ENCODE measurements at places on chromosomes 1 and 21.

- DNase-seq: no peak
These were observed 199.5 kb downstream of the AGBL4 start for GRCh38 chr1:49824261-49824660.

- DNase-seq: peak; percentile 73
These were observed 36.6 kb downstream of the ITPKB start for GRCh38 chr1:226702318-226702956.

GRCh38 chr1:80891871-80892270, 908.9 kb upstream of the ADGRL2 start:
- DNase-seq: no peak

- peak; percentile 65 for DNase-seq
These were observed 35.9 kb upstream of the PTGFRN start for GRCh38 chr1:116873680-116874271.

- peak; percentile 69 for DNase-seq
These were observed 378.9 kb upstream of the RUNX1 start for GRCh38 chr21:35428001-35428320.

DNA sequence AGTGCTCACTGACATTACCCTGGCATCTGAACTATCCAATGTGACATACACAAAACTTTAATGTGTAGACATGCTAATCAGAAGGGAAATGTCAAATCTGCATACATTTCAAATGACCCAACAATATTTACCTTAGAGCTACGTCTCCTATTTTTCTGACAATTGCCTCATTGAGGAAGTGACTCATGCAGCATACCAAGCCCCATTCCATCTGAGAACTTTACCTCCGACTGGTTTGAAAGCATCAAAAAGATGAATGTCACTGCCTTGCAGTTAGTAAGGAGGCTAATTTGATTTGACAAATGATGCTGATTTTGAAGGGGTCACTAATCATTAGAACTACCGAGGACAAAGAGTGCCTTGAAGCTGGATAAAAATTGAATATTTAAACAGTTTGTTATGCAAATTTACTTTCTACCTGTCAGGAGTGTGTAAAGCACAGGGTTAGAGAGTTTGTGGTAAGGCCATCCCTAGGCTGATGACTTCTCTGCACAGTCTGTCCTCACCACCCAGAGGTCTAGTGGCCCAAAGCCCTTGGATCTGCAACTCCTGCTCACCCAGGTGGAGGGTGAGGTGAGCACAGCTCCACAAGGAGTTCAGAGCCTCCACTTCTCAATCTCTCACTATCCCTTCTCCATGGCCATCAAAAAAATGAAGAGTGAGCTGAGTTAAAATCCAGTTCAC, 500.3 kb upstream of the C1orf87 start:
- DNase-seq: peak; percentile 27

DNA sequence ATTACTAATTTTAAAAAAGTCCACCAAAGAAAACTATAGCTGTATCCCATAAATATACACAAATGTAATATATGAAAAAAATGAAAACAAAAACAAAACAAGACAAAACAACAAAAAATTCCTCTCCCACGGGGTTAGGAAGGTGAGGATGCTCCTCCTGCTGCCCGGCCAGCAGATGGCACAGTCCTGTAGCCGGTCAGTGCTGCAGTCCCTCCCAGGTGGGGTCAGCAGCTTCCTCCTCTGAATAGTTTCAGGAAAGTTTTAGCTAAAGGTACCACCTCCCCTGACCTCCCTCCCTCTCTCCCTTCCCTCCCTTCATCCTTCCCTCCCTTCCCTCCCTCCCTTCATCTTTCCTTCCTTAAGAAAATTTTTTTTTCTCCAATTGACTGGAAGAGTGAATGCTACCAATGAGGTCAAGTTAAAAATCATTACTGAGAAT, 67.8 kb upstream of the BCL10 start:
- DNase-seq: peak; percentile 73

DNA sequence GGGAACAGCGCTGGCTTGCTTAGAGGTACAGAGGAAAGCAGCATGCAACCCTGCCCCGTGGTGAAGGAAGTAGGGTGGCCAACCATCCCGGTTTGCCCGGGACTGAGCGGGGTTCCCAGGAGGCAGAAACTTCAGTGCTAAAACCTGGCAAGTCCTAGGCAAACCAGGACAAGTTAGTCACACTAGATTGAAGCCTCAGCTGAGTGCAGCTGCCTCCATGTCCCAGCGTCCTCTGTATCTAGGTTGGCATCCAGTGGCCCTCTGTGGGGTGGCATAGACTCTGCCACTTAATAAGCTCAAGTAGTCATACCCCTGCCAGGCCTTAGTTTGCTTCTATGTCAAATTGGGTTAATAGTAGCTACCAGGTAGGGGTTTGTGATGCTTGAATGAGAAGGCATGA, 67.1 kb downstream of the ATP2B4 start:
- peak; percentile 32 for DNase-seq

DNA sequence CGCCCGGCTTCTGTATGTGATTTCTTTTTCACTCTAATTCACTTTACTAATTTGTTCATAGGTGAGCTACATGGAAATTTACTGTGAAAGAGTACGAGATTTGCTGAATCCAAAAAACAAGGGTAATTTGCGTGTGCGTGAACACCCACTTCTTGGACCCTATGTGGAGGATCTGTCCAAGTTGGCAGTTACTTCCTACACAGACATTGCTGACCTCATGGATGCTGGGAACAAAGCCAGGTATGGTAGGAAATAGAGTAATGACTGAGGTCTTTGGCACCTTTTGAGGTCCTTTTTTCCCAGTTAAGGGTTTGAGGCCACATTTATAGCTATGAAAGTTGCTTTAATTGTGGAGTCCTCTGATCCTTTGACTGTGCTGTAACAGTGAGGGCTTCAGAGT, 56.9 kb downstream of the KIF1B start:
- peak; percentile 55 for DNase-seq

DNA sequence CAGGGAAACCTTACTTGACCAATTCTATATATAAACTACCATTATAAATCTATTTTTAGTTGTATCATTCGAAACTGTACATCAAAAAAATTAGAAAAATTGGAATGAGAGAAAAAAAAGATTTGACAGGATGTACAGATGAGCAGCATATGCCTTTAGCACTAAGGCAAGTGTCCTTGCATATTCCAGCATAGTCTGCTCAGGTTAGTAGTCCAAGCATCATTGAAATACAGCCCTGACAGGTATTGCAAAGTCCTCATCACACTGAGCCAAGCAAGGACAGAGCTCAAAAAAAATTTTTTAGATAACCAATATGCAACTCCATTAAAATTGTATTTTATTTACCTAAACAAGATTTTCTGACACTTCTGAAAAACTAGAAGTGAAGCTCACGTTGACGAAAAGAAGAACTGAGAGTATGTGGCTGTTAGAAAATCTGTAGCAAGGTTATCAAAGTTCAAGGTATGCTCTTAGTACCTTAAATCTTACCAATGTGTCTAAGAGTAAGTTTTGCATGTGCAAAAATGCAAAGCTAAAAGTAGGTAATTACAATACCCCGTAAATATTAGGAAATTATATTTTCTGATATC, 465.6 kb upstream of the ADGRL4 start:
- no peak for DNase-seq

DNA sequence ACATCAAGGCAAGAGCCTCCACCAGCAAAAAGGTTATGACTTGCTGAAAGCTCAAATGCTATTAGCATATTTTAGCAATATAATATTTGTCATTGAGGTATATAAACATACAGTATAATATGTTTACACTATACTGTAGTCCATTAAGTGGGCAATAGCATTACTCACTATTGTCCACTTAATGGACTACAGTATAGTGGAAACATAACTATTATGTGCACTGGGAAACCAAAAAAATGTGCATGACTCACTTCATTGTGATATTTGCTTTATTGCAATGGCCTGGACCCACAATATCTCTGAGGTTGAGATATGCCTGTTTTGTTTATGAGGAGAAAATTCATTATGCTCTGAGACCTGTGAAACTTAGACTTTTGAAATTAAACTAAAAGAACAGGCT, 300.0 kb downstream of the BARHL2 start:
- DNase-seq: no peak

DNA sequence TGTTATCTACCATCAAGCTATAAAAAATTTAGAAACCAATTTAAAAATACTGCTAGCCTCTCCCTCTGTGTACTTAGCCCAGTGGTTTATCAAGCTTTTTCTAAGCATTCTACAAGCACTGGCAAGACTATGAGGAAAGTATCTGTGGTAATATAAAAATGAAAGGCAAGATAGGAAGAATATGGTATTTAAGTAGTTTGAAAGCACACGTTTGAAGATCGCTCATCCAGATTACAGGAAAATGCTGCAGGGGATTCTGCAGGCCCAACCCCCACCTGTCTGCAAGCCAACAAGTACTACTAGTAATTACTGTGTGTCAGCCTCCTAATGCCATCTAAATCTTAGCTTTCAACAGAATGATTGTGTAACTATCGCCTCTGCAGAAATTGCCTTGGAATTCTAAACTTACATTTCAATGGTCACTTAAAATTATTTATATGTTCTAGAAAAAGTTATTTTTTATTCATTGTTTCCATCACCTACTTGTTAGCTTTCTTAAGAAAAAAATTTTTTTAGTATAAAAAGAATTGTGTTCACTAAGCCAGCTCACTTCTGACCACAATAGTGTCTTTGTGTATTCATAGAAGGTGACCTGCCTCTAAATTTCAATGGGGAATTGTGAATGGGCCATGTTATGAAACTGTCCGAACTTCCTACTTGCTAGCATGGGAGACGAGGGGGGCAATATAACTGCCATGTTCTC, 8.5 kb downstream of the ERRFI1 start:
- peak; percentile 64 for DNase-seq

DNA sequence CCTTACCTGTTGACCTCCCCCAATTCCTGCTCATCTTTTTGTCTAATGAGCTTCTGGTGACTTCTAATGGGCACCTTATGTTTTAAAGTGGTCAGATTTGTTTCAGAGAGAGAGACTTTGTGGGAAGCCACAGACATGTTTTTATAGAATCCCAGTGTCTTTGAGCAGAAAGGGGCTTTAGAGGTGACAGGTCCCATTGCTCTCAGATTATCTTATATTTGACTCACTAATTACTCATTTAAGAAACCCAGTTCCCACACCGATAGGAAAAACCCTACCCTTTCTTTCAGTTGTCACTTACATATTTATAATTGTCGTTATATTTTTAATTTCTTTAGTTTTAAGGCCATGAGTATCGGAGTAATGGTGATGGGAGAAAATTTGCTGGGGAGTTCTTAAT, 215.5 kb downstream of the CAMTA1 start:
- DNase-seq: no peak

DNA sequence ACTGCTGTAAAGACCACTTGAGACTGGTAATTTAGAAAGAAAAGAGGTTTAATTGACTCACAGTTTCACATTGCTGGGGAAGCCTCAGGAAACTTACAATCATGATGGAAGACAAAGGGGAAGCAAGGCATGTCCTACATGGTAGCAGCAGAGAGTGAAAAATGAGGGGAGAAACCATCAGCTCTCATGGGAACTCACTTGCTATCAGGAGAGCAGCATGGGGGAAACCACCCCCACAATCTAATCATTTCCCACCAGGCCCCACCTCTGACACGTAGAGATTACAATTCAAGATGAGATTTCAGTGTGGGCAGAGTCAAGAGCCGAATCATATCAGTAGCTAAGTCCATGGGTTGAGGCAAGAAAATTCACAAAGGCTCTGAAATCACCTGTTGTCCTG, 23.8 kb upstream of the LYPD8 start:
- no peak for DNase-seq

- no peak for DNase-seq
These were observed 5.1 kb upstream of the TMEM51 start for GRCh38 chr1:15148475-15148874.

- peak; percentile 86 for DNase-seq
These were observed 25.7 kb downstream of the AKNAD1 start for GRCh38 chr1:108831225-108831624.

DNA sequence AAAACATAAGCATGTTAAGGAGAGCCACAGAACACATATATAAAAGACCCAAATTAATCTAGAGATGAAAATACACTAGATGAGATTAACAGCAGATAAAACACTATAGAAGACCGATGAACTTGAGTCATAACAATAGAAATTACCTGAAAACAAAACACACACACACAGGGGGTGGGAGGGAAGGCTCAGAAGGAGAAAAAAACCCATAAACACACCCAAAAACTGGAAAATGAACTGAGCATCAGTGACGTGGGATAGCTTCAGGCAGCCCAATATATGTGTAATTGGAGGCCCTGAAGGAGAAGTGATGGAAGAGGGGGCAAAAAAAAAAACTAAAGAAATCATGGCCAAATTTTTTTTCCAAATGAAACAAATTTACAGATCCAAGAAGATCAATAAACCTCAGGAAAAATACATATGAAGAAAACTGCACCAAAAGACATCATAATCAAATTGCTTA, 11.4 kb downstream of the ALDH9A1 start:
- no peak for DNase-seq

DNA sequence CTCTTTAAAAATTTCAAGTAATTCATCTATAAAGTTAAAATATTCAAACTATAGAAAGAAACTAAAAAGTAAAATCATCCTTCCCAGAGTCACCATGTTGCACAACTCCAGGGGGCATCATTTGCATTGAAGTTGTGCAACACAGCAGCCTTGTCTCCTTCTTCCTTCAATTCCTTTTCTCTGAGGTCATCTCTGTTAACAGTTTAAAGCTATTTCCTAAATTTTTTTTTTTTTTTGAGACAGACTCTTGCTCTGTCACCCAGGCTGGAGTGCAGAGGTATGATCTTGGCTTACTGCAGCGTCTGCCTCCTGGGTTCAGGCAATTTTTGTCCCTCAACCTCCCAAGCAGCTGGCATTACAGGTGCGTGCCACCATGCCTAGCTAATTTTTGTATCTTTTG, 7.1 kb downstream of the RHBG start:
- DNase-seq: peak; percentile 77

DNA sequence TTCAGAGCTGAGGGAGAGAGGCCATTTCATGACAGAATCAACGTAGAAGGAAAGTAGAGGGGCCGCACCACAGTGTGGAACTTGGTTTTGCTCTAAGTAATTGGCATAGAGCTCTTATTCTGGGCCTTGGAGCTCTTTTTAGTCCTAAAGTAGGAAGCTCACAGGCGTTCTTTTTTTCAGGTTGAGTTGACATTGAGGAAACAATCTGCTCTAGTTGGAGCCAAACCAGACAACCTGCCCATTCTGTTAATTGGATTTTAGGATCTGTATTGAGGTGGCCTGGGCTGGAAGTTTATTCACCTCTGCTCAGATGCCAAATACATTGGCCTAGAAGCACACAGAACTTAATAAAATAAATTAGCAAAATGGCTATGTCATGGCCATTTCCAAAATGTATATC, 1093.9 kb downstream of the ADGRL2 start:
- DNase-seq: no peak

DNA sequence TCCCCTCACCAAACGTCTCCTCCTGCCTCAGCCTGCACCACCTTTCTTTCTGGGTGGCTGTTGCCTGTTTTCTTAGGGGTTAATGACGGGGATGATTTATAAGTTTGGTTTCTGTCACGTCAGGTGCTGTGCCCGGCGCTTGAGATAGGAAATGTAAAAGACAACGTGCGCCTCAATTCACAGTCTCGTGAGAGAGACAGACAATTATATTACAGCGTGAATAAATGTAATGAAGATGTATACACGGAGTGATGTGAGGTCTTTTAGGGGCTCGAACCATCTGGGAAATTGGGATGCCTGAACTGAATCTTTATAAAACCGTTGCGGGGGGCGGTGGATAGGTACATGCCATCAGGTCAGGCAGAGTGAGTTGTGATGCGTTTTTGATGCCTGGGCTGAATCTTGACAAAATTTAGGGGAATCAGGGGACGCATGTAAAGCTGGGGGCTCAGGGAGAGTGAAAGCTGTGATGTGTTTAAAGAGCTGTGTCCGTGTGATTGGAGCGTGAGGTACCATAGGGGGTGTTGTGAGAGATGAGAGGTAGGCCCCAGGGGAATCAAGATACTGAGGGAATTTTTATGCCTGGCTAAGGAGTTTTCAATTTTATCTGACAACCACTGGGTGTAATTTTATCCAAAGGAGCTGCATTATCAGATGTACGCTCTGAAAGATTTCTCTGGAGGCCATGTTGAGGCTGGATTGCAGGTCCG, 831 bp downstream of the TIPRL start:
- DNase-seq: peak; percentile 58

All from GM23248 (cell line).